ENCODE measurements at places on chromosomes 7 and 10.
A peak's percentile ranks its signal among the peaks of the same experiment; 100 is the strongest.

DNA sequence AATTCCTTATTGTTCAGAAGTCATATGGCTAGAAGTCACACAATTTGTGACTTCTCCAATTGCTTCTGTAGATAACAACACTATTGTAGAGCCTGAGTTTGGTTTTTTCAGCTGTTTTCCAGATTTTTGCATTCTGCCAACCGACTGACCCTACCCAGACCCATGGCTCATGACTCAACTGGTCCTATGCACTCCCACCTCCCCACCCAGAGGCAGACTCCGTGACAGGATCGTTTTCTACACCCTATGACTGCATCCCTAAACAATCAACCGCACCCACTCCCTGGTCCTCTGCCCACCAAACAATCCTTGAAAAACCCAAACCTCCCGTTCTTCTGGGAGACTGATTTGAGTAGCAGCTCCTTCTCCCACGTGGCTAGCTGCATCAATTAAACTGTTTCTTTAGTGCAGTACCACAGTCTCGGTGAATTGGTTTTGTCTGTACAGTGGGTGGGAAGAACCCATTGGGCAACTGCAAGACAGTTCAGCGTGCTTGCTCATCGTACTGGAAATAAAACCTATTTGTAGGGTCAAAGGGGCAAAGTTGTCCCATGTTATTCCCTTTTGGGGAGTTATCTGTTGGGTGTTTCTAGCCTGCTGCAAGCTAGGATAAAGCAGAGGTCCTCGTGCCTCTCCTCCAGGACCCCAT, 150.3 kb upstream of the FAM20C start:
- no peak for DNase-seq

DNA sequence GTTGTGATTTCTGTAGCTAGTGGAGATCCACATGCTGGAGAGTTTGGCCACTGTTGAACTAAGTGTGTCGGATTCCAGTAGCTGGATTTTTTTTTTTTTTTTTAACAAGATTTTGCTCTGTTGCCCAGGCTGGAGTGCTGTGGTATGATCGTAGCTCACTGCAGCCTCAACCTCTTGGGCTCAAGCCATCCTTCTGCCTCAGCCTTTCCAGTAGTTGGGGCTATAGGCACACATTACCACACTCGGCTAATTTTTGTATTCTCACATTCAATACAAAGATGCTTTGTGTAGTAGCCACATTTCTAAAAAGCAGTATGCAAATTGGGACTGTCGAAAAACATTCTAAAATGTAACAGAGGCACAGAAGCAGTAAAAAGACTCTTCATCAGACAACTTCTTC, 63.5 kb downstream of the RABGEF1 start:
- DNase-seq: no peak

DNA sequence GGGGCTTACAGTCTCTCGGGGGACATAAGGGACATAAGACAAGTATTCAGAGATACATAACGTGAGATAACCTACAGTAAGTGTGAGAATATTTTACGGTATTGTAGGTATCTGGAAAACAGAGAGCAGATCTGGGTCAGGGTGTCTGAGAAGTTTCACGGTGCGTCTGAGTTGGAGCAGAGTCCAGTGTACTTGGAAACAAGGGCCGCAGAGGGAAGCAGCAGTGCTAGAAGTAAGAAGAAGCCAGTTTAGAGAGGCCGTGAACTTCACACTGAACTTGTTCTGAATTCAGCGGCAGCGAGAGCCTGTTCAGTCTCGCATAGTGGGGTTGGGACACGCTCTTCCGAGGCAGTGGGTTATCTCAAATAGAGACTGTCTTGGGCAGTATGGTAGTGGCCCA, 85.5 kb downstream of the TAF3 start:
- no peak for DNase-seq

DNA sequence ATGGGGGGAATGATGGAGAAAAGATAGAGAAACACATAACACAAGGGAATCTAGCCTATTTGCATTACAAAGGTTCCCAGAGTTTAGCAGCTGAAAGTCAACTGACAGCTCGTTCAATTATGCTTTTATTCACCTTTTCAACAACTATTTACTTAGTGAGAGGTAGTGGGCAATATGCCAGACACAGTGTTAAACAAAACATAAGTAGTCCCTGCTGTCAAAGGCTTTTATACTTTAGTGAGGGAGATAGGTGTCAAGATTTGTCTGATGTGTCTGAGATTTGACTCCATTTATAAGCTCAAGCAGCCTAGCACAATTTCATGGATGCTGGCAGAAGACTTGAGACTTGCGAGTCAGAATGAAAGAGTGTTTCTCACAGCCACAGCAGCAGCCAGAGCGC, 549.0 kb upstream of the VSTM2A start:
- DNase-seq: no peak

GRCh38 chr10:84298057-84298456, 30.3 kb upstream of the CCSER2 start:
- DNase-seq: no peak

- DNase-seq: no peak
These were observed 14.3 kb upstream of the UBE2D1 start for GRCh38 chr10:58320351-58321049.

DNA sequence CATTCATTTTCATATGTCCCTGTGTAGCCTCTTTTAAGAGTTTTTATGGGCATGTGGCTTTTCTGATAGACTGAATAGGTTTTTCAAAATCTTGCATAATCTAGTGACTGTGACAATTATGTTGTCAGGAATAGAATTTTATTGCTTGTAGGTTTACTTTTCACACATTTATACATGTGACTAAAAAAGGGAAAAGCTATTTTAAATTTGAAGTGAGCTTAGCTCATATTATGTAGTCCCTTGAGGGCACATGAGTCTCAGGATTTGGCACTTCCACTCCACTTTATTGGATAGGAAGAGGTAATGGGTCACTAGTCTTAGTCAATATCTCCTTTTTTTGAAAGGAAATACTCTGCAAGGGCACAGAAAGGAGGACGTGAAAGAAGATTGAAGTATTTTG, 247.3 kb downstream of the SUGCT start:
- peak; percentile 2 for DNase-seq

- DNase-seq: no peak
These were observed 42.0 kb downstream of the PAPOLB start for GRCh38 chr7:4819560-4820404.

DNA sequence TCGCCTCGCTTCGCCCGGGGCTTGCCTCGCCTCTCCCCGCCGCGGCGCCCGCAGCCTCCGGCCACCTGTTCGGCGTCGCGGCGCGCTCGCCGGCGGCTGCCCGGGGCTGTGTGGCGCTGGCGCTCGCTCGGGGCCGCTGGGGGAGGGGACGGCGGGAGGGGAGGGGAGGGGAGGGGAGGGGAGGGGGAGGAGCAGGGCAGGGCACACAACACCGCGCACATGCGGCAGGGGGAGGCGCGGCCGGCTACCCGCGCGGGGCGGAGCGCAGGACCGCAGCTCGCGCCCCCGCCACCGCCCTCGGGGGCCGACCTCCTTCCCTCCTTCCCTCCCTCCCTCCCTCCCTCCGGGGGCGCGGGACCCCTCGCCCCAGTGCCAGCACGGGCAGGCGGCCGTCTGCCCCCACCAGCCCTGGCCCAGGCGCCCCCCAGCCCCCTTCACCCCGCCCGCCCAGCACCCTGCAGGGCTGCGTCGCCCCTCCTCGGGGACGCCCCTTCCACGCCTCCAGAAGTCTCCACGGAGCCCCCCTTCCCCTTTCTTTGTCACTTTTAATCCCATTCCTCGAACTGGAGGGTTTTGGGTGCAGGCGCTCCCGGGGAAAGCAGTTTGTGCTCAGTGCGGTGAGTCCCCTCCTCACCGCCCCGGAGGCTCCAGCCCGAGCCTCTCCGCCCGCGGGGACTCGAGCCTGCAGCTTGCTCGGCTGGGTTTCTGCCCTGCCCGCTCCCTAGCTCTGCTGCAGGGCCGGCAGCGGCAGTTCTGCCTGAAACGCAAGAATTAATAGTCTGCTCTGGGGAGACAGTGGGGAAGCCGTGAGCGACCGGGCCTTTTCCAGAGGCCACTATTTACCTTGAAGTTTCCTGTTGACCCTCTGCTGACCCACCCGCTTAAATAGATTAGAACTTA, at the start of gene PARD3:
Gene PARD3 (minus strand): TSS at position 112 of the 900 bp plus-strand sequence. CDS start 301 bp downstream, outside the sequence.
- peak; percentile 79 for DNase-seq

DNA sequence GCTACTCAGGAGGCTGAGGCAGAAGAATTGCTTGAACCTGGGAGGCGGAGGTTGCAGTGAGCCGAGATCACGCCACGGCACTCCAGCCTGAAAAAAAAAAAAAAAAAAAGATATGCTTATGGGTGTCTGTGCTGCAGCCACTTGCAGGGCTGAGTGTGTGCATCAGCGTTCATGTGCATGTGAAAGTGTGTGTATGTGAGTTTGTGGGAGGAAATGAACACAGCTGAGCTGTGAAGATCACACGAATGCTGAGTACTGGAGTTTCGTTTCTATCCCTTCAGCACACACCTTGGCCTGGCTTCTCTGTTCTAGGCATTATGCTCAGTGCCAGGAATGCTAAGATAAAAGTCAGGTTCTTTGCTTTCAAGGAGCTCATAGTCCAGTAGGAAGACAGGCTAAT, 12.0 kb upstream of the SVOPL start:
- no peak for DNase-seq

- no peak for DNase-seq
These were observed 125.7 kb downstream of the BICC1 start for GRCh38 chr10:58638388-58638787.

DNA sequence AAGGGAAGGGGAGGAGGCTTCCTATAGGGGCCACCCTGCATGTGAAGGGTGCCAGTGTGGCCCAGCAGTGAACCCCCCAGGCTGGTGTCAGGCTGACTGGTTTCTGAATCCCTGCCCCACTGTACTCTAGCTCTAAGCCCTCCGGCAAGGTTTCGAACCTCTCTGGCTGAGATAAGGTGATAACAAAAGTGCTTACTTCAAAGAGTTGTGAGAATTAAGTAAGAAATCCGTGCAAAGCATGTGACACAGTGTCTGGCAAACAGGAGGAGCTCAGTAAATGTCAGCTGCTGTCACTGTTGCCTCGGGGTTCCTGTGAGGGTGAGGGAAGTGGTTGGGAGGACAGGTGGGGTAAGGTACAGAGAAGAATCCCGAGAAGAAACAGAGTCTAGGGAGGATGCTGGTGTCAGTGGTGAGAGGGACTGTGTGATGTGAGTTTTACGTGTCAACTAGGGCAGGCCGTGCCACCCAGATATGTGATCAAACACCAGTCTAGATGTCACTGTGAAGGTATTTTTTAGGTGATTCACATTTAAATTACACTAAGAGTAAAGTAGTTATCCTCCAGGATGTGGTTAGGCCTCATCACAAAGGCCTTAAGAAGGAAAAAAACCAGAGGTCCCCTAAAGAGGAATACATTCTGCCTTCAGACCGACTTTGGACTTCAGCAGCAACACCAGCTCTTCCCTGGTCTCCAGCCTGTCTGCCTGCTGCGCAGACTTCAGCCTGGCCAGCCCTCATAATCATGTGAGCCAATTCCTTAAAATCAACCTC, 64.4 kb downstream of the BPGM start:
- DNase-seq: no peak

DNA sequence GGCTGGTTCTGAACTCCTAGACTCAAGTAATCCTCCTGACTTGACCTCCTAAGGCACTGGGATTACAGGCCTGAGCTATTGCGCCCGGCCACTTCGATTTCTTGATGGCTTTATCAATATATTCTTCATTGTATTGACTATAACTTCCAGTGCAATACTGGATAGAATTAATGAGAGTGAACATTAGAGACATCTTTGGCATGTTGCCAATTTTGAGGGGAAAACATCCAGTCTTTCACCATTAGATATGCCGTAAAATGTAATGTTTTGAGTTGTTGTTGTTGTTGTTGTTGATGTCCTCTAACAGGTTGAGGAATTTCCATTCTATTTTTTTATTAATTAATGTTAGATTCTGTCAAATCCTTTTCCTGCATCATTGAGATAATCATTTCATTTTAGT, 578.9 kb downstream of the ZWINT start:
- no peak for DNase-seq

DNA sequence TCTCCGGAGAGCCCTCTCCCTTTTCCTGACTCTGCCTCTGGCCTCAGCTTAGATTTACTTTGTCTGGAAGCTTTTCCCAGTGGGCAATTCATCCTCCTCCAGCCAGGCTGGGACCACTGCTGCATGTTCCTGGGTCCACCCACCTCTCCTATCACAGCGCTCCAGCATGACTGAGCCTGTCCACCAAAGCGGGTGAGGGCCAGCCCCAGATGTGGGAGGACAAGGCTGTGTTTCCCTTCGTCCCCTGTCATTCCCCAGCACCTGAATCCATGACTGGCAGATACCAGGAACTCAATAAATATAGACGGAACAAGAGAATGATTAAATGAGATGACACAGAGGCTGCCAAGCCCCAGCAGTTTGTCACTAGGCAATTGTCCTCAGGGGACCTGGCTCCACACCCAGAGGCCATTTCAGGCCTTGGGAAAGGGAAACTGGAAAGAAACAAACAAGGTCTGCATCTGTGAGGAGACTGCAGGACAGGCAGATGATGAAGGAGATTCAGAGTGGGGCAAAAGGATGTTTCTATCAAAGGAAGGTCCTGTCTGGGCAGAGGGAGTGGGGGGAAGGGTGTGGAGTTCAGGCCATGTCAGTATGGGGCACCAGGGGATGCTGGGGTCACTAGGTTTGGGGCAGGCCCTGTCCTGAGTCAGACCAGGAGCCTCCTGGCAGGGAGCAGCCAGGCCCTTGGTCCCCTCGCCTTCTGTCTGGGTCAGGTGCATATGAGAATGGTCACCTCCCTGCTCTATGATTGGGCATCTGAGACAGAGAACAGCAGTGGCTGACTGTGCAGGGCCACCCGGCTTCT, 576.4 kb downstream of the GRID1 start:
- no peak for DNase-seq

- DNase-seq: peak; percentile 29
These were observed 54.7 kb downstream of the STEAP1B start for GRCh38 chr7:22445140-22445743.

- DNase-seq: peak; percentile 22
These were observed 4.6 kb downstream of the TRPV6 start for GRCh38 chr7:142880876-142881505.

DNA sequence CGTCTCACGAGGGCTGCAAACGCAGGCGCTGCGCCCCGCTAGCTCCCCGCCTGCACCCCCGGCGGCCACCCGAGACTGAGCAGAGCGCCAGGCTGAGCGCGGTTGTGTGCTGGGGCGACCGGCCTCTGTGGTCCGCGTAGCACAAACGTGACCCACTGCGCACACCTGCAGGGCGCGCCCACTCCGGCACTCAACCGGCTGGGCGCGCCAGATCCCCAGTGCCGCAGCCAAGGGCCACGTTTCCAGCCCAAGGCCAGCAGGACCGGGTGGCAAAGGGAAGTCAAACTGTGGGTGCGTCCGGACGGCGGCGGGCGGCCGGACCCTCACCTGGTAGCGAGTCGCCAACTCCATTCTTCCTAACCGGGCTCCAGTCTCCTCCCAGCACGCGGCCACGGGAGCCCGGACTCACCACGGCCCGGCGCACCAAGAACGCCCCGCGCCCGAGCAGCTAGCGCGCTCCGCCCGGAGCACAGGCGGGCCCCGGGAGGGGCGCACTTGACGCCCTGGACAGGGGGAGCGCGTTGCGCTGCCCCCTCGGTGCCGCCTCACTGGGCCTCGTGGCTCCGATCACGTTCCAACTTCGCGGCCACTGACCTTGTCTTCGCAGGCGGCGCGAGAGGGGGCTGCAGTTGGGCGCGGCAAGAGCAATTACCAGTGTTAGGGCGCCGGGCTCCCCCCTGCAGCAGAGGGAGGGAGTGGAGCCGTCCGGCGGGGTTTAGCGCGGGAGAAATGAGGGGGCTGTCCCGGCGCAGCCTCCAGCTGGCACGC, at the start of gene CDCA7L:
Gene CDCA7L (minus strand): TSS at position 446 of the 768 bp plus-strand sequence. CDS start 95 bp downstream, at position 351.
- peak; percentile 88 for DNase-seq
